ENCODE measurements at places on chromosomes 2 and 18.

- no peak for DNase-seq
Observed at GRCh38 chr2:206642075-206643025, at the start of gene FAM237A. FAM237A (plus strand) TSS chr2:206642487; CDS start chr2:206644237, 1,750 bp downstream.

- DNase-seq = no peak
Observed at GRCh38 chr2:66968946-66969345, 428.2 kb upstream of the ETAA1 start.

DNA sequence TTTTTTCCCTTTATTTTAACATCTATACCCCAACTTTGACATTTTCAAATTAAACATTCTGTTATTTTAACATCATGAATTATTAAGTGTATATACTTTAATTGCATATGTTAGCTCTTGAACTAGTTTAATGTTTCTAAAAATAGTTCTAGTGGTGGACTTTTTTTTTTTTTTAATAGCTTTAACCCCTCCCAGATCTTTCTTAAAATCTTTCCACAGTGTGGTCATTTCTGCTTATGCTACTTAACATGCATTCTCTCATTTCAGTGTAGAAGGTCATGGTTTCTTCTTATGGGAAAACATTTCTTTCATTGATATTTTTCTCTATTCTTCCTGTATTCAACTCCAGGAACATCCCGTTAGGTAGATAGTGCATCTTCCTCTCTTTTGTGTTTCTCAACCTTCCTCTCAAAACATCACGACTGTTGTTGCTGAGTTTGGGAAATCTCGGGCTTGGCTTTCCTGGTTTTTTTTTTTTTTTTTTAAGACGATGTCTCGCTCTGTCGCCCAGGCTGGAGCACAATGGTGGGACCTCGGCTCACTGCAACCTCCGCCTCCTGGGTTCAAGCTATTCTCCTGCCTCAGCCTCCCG lies 849 bp upstream of the TMEM18 start:
- no peak for DNase-seq

DNA sequence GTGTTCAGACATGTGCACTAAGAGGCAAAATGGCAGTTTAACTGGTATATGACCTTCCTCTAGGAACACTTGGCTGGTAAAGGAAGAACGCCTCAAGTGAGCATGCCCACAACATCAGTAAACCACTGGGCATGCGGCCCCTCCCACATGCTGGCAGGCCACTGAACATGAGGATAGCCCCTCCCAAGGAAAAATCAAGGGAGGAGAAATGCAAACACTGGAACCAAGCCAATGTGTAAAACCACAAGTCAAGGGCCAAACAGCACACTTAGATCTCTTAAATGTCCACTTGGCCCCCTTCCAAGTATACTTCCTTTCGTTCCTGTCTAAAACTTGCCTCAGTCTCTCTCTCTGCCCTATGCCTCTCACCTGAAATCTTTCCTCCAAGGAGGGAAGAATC lies 980.8 kb downstream of the TSN start:
- no peak for DNase-seq

GRCh38 chr2:238510911-238511613 lies 84.3 kb downstream of the ASB1 start:
- DNase-seq = no peak

GRCh38 chr2:62145478-62146100 lies 50.3 kb upstream of the B3GNT2 start:
- no peak for DNase-seq

- no peak for DNase-seq
Observed at GRCh38 chr2:39667104-39667885, 1.6 kb downstream of the TMEM178A start.

- DNase-seq = no peak
Observed at GRCh38 chr2:115505331-115505730, 1062.9 kb downstream of the DPP10 start.

- DNase-seq = peak; percentile 8
Observed at GRCh38 chr2:172442072-172442895, 14.9 kb downstream of the ITGA6 start.

GRCh38 chr2:146950361-146950760 lies 894.5 kb upstream of the ACVR2A start:
- no peak for DNase-seq

GRCh38 chr2:174180165-174180724 lies 68.1 kb downstream of the OLA1 start:
- DNase-seq = no peak

- DNase-seq = no peak
Observed at GRCh38 chr2:126686841-126687485, 31.0 kb downstream of the GYPC start.

- no peak for DNase-seq
Observed at GRCh38 chr2:5020116-5020875, 671.9 kb upstream of the SOX11 start.

- no peak for DNase-seq
Observed at GRCh38 chr18:36931106-36931505, 102.2 kb downstream of the KIAA1328 start.

- DNase-seq = no peak
Observed at GRCh38 chr2:187369471-187369870, 78.6 kb downstream of the CALCRL start.

- DNase-seq = no peak
Observed at GRCh38 chr2:65059071-65059470, 2.9 kb downstream of the CEP68 start.

- no peak for DNase-seq
Observed at GRCh38 chr2:17242813-17243485, 275.3 kb downstream of the RAD51AP2 start.

DNA sequence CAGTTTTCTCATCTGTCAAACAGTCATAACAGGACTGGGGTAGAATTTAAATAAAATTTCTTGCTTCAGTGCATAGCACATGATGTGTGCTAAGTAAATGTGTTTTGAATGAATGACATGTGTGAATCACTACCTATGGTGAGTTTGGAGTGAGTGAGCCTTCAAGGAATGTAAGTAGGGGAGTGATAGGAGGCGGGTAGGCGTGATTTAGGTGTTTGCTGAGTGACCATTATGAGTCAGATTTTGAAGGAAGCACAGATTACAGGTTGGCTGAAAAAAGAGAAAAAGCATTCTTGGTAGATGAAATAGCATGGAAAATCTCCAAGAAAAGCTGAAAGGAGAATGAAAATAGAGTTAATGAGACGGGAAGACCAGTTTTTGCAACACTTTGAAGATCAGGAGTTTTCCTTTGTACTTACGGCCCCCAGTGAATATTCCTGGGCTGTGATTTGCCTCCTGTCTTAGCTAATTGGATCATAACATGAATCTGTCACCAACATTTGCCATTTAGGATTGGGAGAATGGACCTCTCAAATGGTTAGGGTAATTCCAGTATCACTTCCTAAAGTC lies 136.9 kb upstream of the GATA6 start:
- DNase-seq = no peak

DNA sequence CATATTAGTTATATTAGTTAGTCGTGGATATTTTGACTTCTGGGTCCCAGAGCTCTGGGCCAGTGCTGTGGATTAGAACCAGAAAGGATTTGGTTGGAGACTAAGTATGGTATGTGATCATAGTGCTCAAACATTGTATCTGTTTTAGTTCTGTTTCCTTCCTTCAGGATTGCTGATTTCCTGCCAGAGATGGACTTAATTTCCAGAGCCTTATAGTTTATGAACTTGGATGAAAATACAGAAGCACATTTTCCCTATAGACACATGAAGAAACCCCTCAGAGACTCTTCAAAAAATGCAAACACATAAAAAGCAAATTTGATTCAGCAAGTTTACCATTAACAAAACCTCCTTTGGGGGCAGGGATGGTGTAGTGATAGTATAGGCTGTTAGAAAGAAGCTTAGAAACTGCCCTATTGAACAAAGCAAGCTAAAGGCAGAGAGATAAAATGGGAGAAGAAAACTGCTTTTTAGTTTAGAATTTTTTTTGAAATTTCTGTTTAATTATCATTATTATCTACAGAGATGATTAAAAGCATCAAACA lies 88.7 kb upstream of the EFEMP1 start:
- DNase-seq = no peak

- DNase-seq = no peak
Observed at GRCh38 chr2:85907671-85908157, 18.9 kb upstream of the ST3GAL5 start.

GRCh38 chr18:60838677-60839076 lies 466.1 kb upstream of the MC4R start:
- no peak for DNase-seq

DNA sequence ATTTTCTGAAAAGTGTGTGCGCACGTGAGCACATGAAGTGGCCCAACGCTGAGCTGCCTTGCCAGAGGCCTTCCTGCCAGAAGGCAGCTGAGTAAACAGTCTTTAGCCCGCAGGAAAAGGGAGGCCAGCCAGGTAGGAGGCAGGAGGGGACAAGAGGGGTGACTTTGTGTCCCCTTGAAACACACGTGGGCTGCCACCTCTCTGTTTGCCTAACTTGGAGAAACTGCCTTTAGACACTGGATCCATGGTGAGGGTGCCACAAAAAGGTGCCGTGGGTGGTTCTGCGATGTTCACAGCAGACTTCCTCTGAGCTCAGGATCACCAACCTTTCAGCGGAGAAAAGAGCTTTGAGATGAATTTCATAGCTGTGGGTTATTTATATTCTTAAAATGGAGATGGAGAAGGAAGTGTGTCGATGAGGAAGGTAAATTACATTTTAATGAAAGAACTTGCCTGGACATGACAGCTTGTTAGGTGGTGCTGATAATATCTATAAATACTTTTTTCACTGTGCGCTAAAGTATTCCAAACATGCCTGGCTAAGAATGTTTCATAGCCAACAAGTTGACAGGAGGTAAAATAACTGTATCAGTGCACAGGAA lies 36.6 kb upstream of the ASB1 start:
- no peak for DNase-seq

GRCh38 chr2:216083464-216084281 lies 2.0 kb downstream of the TMEM169 start:
- no peak for DNase-seq

DNA sequence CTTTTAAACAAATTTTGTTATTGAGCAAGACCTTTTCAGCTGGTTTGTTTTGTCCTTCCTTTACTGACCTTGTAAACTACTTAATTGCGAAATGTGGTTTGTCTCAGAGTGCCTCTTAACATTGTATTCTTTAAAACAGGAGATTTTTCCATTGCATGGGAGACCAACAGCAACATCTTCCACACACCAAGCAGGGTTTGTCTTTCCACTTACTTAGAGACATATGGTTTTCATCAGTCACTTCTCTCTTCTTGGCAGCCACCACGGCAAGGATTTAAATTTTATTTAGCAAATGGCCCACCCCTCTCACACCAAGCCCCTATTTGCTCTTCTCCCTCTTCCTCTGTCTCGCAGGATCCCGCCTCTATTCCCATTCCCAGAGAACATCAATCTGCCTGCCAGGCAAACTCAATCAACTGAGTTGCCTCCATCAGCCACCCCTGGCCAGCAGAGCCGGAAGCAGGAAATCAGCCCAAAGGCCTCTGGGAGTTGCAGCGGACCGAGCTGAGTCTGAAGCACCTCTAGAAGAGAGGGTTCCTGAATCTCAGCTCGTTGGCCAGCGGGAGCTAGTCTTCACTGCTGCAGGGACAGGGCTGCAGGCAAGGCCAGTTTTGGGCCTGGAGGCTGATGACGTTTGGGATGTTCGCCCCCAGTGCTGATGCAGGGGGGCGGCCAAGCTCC lies 11.3 kb upstream of the CIB4 start:
- no peak for DNase-seq

- no peak for DNase-seq
Observed at GRCh38 chr2:203195331-203196036, 43.3 kb upstream of the CYP20A1 start.

GRCh38 chr2:121063471-121063870 lies 221.5 kb downstream of the TFCP2L1 start:
- DNase-seq = no peak

- no peak for DNase-seq
Observed at GRCh38 chr18:30787410-30787809, 255.1 kb downstream of the DSC3 start.

- DNase-seq = no peak
Observed at GRCh38 chr2:69017080-69017479, 4.1 kb downstream of the ANTXR1 start.

- no peak for DNase-seq
Observed at GRCh38 chr2:241788135-241788534, 11.5 kb downstream of the GAL3ST2 start.

DNA sequence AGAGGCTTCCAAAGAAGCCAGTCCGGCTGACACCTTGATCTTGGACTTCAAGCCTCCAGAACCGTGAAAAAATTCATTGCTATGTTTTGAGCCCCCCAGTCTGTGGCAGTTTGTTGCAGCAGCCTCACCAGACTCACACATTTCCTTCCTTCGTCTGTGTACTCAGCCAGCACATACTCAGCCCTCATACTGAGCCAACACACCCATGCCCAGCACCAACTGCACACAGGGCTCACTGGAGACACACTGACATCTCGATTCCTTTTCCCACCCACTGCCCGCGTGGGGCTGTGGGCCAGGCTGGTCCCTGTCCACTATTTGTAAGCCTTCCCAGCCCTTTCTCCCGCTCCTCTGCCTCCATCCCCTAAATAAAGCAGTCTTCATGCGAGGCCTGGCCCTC lies 24.1 kb upstream of the NMUR1 start:
- no peak for DNase-seq

- DNase-seq = no peak
Observed at GRCh38 chr2:178242552-178242883, 48.2 kb downstream of the OSBPL6 start.

- DNase-seq = no peak
Observed at GRCh38 chr2:24779116-24779515, 14.1 kb downstream of the PTRHD1 start.

GRCh38 chr2:129887688-129888266 lies 91.7 kb upstream of the RAB6C start:
- no peak for DNase-seq

DNA sequence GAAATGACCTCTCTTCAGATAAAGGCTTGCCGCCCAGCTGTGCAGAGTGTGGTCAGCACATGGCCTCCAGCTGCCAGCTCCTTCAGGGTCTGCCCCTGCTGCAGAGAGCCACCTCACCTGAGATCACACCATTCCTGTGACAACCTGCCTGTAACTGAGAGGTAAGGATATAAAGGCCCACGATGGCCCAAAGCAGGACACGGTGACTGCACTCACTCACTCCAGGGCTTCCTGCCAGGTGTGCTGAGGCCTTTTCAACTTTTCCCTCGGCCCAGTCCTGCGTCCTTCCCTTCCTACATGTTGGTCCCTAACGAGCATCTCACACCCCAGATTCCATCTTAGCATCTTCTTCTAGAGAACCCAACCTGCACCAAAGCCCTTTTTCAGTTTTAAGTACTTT lies 36.2 kb downstream of the ANKRD44 start:
- DNase-seq = no peak

GRCh38 chr18:50441016-50441415 lies 66.2 kb downstream of the SKA1 start:
- DNase-seq = no peak

GRCh38 chr18:62368100-62368499 lies 43.0 kb downstream of the TNFRSF11A start:
- DNase-seq = no peak

All from activated naive CD4-positive, alpha-beta T cell (primary cell).